ENCODE measurements at places on chromosomes 3 and 15.
A peak's percentile ranks its signal among the peaks of the same experiment; 100 is the strongest.

DNA sequence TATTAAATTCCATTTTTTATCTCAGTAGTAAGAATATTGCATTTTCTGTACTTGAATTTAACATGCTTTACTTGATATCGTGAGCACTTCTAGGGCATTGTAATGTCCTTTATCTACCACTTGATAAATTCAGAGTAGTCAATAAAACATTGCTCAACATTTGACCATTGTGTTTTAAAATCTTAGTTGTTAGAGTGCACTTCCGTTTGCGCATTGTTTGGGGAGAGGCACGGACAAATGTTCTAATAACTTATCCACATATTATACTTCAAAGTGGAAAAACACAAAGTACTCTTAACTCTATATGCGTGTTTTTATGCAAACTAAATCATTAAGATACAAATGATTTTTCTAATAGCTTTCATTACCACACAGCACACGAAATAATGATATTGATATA is 419 bp downstream of the FAM227B start:
- DNase-seq, result no peak

GRCh38 chr3:115347737-115348136 is 200.6 kb upstream of the ZBTB20 start:
- DNase-seq, result no peak

GRCh38 chr15:55893852-55894251 is 99.6 kb downstream of the NEDD4 start:
- DNase-seq, result no peak

GRCh38 chr3:161403251-161403650 is 31.9 kb upstream of the SPTSSB start:
- DNase-seq, result no peak

DNA sequence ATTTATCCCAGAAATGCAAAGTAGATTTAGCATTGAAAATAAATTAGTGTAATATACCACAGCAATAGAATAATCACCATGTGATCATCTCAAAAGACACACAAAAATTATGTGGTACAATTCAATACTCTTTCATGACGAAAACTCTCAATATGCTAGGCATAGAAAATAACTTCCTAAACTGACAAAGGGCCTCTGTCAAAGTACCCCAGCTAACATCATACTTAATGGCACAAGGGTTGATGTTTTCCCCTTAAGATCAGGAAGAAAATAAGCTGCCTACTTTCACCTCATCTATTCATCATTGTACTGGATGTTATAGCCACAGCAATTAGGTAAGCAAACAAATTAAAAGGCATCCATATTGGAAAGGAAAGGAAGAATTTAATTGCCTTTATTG is 22.7 kb upstream of the NIPA2 start:
- no peak for DNase-seq

GRCh38 chr3:66098436-66098835 is 59.7 kb upstream of the MAGI1 start:
- no peak for DNase-seq

- DNase-seq, result peak; percentile 60
Observed at GRCh38 chr3:33131331-33132018, 17.7 kb downstream of the CRTAP start.
